ENCODE measurements at places on chromosomes 2 and 18. TPM values are rescaled to one million over a fixed set of nuclear protein-coding genes. Genes with fewer than 3 reads are reported as not detected.

The IL36A gene
- total RNA-seq: not detected

DNA sequence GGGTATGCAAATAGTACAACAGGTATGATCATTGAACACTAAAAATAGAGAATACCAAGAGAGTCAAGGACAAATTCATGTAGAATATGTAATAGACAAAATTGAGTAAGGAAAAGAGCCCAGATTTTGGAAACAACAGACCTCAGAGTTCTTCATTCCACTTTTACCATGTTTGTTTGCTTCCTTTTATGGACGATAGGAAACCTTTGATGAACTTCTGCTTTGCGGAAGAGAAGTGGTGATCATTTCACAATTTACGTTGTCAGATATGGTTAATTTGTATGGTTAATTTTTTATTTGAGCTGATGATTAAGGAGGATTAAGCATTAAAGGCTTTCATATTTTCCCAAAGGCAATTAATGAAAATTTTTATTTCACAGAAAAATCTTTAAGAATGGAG lies 16.3 kb downstream of the MARCHF7 start:
- no peak for DNase-seq

DNA sequence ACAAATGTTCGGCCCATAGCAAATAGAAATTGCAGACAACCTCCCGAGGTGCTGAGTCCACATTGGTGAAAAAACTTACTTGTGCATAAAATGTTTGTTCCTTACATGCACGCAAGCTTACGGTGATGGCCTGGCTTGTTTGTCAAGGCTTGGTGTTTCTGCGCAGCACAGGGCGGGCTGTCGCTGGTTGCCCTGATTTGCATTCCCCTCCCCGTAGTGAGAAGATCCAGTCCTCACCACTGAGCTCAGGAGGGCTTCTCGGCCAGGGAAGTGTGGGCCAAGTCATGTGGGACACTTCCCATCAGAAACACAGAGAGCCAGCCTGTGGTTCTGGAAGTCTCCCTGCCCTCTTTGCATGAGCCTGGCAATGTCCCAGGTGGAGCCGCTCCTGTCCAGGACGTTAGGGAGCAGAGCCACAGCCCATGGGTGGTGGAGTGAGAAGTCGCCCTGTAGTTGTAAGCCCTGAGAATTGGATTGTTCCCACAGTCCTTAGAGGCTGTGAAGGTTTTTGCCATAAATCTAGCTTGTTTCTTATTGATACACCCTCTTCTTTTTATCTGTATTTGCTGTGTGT lies 152.7 kb downstream of the TWIST2 start:
- DNase-seq: no peak

- DNase-seq: no peak
These were observed 1.0 kb downstream of the PSTPIP2 start for GRCh38 chr18:46070815-46071652.

DNA sequence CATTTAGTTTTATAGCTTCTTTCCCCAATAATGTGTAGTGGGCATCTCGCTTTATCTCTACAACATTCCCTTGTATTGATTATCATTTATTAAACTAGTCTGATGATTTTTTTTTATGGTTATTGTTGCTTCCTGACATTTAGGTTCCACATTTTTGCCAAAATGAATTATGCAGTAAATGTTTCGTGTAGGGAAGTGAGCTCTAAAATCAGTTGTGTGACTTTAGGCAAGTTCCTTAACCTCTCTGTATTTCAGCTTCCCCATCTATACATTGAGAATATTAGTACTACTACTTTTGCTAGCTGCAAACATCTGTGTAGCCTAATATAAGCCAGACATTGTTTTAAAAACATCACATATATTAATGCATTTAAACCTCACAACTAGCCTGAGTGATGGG lies 22.9 kb downstream of the SOCS6 start:
- DNase-seq: no peak

- no peak for DNase-seq
These were observed 194.0 kb downstream of the ACTR3 start for GRCh38 chr2:114083717-114084387.
